ENCODE measurements at places on chromosomes 2 and 18.

DNA sequence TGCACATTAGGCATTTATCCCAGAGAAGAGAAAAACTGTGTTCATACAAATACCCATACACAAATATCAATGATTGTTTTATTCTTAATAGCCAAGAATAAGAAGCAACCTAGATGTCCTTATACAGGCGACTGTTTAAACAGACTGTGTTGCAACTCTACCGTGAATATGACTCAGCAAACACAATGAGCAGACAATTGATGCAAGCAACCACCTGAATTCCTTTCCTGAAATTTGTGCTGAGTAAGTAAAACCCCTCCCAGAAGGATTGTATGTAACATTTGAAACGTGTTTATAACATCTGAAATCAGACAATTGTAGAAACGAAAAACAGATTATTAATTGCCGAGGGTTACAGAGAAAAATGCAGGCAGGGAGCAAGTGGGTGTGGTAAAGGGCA lies 621.9 kb upstream of the SOX11 start:
- no peak for DNase-seq

- peak; percentile 77 for DNase-seq
These were observed 113.3 kb downstream of the FAM210A start for GRCh38 chr18:13613099-13613498.

GRCh38 chr2:1647417-1648240 lies 96.7 kb downstream of the PXDN start:
- DNase-seq, result no peak

DNA sequence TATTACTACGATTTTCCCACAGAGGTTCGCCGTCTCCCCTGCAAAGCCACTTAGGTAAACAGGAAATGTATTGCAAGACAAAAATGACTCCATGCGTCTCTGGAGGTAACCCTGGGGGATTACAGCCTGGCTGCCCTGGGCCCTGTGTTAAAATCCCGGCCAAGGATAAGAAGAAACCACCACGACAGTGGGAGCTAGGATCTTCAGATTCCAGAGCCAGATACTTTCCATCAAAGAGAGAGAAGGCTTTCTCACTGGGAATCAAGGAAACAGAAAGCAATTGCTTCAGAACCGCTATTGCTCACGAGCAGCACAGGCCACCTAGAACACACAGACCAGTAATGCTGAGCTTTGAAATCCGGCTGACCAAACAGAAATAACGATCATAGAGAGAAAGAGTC lies 97.9 kb upstream of the ZNF516 start:
- DNase-seq, result no peak

GRCh38 chr2:136183097-136183496 lies 65.1 kb upstream of the CXCR4 start:
- DNase-seq, result no peak

- peak; percentile 61 for DNase-seq
These were observed 46.9 kb upstream of the CNOT11 start for GRCh38 chr2:101205521-101206479.
